Stimulated activated CD4-positive, alpha-beta T cell treated with anti-CD3 and anti-CD28 coated beads, Interleukin-1b, Interleukin-23, amount 100 ng/mL, for 24 hours (primary cell): ENCODE measurements at places on chromosomes 2 and 18.

- DNase-seq: no peak
Measured at GRCh38 chr18:57727952-57728807, 74.9 kb downstream of the ATP8B1 start.

- DNase-seq: no peak
Measured at GRCh38 chr2:61460163-61460562, 10.7 kb downstream of the USP34 start.

DNA sequence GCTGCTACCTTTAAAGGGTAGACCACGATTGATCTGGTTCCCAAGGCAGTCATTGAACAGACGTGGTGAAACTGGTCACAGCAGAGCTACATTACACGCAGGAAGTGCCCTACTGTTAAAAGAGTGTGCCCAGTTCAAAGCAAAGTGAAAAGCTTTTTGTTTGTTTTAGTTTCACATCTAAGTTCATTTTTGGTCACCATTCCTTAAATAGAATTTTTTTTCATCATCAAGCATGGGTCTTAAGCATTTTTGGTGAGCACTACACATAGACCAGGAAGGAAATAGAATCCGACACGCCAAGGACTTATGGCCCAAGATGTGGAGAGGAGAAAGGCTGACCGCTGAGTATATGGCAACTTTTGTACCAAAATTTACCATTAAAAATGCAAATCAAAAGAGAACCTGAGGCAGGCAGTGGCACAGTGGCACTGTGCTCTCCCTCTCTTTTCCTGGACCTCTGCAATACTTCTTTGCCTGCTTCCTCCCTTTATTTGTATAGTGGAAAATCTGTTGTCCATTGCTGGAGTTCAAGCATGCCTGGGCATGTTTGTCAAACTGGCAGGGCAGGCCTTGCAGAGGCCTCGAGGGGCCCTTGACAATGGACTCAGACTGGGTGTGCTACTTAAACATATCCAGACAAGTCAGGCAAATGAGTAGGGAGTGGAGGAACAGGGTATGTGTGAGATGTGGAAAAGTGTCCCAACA is 42.6 kb upstream of the HNRNPA3 start:
- no peak for DNase-seq

DNA sequence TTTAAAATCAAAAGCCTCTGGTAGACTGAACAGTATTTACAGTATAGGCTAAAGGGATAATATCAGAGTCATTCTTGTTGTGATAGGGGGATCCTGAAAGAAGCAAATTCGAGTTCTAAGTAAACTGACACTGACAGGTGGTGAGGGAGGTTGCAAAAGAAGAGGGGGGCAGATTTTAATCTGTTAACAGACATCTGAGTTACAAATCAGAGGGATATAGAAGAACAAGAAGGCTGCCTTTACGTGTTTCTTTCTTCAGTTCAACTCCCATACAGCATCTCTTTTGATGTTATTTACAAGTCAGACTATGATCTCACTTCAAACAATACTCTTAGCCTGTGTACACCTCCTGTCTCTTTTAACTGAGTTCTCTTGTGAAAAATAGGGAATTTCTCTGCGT is 16.3 kb upstream of the ITGA4 start:
- no peak for DNase-seq

DNA sequence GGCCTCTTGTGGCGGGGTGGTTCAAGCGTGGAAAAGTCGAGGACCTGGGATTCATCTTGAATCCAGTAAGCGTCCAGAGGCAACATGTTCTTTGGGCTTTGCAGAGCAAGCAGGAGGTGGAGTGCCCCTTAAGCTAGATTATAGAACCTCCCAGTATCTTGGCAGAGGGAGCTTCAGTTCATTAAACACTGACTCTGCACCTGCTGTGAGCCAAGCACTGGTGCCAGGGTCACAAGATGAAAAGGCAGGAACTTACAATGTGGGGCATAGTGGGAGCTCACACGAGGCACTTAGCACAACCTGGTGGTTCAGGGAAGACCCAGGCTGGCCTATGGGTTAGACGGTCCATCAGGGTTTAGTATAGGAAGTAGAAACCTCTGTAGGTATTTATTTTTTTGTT is 7.4 kb upstream of the FZD5 start:
- no peak for DNase-seq

DNA sequence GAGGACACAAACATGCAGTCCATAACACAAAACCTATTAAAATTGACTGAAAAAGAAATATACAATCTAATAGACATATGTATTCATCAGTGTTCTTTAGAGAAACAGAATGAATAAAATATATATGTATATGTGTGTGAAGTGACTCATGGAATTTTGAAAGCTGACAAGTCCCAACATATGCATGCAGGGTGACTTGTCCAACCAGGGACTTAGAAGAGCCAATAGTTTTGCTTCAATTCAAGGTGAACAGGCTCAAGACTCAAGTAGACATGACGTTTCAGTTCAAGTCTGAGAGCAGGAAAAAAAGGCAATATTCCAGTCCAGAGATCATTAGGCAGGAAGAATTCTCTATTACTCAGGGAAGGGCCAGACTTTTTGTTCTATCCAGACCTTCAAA is 271.2 kb upstream of the SETBP1 start:
- no peak for DNase-seq

DNA sequence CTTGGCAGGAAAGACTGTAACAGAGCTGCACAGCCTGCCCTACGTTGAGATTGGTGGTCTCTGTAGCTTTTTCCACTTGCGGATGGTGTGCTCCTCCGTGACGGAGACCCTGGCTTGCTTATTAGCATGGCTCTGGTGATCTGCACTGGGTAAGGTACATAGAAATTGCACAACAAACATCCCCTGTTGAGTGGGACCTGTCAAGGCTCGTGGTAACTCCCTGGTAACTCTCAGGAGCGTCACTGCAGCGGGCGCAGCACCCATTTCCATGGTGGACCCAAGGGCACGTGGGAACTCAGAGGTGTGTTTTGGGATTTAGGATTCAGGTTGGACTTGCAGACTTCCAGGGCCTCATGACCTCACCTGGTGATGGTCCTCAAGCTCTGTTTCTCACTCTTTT is 1.1 kb downstream of the TRAF3IP1 start:
- DNase-seq: no peak

- DNase-seq: no peak
Measured at GRCh38 chr2:234753701-234754100, 198.1 kb upstream of the SH3BP4 start.

- no peak for DNase-seq
Measured at GRCh38 chr2:236631281-236631855, 61.7 kb downstream of the ACKR3 start.

DNA sequence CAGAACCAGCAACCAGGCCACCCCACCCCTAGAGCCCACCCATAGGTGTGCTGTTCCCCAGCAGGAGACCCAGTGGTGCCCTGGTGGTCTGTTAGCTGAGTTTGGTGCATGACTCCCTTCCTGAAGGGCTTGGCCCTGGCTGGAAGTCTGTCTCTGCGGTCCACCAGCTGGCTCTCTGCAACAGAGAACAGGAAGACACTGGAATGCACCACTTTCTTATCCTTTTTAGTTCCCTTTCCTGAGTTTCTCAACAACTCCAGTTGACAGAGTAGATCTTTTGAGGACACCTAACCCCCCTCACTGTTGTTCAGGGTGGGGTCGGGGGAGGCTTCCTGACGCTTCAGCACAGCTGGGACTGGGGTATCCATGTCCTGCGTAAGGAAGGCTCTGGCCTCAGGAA is 11.9 kb upstream of the RPL37A start:
- no peak for DNase-seq

DNA sequence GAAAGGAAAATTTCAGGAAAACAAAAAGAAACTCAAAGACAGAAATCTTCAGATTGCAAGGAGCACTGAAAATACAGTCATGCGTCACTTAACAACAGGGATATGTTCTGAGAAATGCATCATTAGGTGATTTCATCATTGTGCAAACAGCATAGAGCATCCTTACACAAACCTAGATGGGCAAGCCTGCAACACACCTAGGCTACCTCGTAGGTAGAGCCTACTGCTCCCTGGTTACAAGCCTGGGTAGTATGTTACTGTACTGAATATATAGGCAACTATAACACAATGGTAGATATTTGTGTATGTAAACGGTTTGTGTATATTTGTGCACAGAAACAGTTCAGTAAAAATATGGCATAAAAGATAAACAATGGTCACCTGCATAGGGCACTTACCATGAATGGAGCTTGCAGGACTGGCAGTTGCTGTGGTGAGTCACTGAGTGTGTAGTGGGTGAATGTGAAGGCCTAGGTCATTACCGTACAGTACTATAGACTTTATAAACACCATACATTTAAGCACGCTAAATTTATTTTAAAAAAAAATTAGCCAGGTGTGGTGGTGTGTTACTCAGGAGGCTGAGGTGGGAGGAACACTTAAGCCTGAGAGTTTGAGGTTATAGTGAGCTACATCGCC is 33.4 kb downstream of the SFXN5 start:
- DNase-seq: no peak

DNA sequence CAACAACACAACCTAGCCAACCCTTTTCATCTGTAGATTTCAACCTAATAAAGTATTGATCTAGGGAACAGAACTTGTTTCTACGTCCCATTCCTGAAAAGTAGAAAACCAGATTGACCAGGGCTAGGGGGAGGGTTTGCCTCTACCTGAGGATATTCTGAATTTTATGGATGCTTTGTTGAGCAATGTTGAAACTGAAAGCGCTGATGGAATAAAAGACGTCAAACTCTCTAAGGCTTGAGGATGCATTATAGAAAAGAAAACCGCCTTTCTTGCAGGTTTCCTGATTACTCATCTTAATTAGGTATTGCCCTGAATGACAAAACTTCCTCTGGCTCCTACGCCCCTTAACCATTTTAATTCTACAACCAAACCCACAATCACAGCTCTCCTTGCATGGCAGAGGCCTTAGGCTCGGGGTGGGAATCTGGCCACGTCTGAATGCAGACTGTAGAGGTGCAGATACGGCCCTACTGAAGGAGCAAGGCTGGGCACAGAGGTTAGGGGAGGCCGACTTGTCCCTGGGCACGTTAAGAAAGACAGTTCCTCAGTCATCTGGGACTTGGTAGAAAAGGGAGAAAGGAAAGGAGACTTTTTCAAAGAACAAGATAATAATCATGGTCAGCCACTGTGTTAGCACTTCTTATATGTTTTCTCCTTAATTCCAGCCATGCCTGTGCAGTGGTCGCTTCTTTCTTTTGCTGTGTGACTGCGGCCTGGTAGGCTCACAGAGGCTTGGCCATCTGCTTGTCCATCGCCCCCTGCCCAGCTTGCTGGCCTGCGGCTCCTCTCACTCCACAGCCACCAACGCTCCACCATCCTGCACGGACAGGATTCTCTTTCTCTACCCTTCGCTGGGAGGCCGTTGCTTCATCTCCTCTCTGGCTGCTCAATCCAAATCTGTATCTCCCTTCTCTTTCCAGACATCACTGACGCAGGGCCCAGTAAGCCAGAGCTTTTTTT is 209.5 kb downstream of the VAPA start:
- DNase-seq: no peak

DNA sequence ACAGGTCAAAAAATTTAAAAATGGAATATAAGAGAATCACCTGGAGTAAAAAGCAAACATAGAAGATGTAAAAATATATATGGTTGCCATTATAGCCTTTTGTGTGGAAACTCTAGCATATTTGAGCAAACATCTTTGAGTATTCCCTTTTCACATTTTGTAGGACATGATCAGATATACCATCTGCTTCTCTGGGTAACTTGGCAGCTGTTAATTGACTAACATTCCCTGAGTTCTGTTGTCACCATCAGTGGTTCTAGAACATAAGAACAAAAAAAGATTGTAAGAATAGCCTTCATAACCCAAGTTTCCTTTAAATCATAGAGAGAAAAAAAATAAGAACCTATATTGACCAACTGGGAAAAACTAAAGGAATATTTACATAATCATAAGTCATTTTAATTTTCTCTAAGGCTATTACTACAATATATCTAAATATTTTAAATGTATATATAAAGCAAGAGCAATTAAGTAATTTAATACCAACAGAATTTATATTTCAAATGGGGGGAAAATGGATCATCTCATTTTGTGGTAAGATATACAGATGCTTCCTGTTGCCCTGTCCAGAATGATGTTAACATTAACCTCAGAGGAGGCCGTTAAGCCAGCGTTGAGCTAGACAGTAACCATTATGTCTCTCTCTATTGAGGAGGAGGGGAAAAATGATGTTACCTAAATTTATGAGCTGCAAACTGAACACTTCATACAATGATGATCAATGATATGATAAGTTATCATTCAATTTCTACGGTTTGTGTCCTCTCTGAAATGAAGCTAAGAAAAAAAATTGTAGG is 9.8 kb upstream of the INO80D start:
- DNase-seq: no peak

GRCh38 chr18:63253428-63254372 is 65.9 kb downstream of the BCL2 start:
- no peak for DNase-seq

GRCh38 chr2:176584333-176584732 is 315.1 kb downstream of the MTX2 start:
- DNase-seq: no peak

- no peak for DNase-seq
Measured at GRCh38 chr2:119005051-119005450, 63.1 kb downstream of the MARCO start.

GRCh38 chr2:32718752-32719151 is 90.9 kb downstream of the TTC27 start:
- DNase-seq: no peak

DNA sequence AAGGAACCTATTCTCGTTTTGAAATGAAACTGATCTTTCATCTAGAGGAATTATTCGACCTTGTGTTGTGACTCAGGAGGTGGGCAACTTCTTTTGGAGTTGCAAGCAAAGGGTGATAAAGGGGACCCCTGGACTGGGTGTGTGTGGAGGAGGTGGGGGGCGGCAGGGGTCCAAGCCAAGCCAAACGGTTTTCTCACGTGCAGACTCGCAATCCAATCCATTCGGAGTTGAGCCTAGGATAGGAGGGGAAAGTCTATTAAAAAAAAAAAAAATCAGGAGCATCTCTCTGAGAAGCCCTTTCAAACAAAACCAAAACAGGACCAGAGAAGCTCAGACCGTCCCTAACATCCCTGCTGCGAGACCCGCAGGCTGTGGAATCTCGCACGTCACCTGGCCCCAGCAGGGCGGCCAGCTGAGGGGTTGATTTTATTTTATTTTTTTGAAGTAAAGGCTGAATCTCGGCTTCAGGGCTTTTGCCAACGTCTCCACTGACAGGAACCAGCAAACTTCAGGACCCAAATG is 3.7 kb upstream of the ZEB2 start:
- DNase-seq: no peak

DNA sequence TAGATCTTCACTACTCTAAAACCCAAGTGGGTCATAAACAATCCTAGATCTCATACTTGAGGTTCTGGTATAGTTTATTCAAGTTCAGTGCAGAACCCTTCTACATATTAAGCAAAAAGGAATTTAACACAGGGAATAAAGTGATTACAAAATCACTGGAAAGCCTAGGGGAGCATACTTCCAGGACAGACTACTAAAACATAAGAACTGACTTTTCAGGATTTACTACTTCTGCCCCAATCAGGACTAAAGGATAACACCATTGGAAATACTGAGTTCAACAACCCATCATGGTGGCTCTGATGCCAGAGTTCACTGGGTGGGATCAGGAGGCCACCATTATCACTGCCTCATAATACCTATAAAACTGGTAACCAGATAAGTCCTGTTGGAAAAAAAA is 123.6 kb downstream of the DNAH7 start:
- no peak for DNase-seq

GRCh38 chr2:203697190-203697589 is 9.2 kb upstream of the CD28 start:
- DNase-seq: no peak

- DNase-seq: no peak
Measured at GRCh38 chr2:84904717-84905174, 710 bp upstream of the TMSB10 start.
